NCI-H1092 (cell line): ENCODE measurements at places on chromosomes 5 and 9.

- DNase-seq = no peak
Observed at GRCh38 chr9:124354346-124355038, 60.8 kb downstream of the PSMB7 start.

GRCh38 chr5:141507387-141508091 lies 18.7 kb downstream of the PCDHGC5 start:
- DNase-seq = no peak

- DNase-seq = no peak
Observed at GRCh38 chr5:42506662-42507061, 83.4 kb downstream of the GHR start.

DNA sequence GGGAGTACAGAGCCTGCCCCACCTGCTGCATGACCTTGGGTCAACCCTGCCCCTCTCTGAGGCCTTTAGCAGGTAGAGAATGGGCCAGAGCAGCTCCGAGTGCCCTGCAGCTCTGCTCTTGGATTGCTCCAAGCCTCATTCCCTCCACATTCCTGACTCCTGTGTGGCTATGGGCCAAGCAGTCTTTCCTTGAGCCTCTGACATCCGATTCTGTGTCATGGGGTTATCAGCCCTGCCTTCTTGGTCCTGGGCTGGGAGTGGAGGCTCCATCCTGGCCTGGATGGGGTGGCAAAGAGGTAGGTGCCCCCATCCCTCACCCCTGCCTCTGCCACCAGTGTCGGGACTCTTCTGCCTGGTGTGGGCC lies 13.7 kb downstream of the FPGS start:
- DNase-seq = no peak

- no peak for DNase-seq
Observed at GRCh38 chr9:86672966-86673365, 274.3 kb downstream of the GAS1 start.

DNA sequence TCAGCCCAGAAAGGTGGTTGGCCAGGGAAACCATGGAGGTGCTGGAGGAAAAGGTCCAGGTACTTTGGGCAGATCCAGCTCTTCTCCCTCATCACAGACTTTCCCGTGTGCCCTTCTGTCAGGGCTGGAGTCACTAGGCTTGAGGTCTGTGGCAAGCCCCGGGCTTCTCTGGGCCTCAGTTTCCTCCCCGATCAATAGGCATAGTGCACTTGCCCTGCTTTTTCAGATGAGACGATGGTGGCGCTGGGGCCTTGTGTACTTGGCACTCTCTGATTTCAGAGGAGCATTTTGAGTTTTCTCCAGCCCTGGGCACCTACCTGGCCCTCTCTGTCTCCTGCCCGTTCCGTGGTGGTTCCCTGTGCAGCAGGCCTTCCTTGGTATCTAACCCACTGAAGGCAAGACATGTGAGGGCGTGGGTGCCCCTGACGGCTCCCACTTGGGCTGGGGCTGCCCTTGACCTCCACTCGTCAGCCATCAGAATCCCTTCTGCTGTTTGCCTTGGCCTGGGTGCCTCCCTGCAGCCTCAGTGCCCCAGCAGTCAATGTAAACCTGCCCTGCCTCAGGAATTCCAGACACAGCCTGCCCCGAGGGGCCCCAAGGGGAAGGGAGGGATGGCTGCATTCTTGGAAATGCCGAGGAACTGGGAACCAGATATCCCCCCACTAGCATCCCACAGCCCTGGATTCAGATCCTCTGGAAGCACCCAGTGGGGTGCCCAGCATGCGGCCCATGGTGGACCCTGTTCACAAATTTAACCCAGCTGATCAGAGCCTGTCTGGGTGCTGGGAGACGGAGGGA lies 66.3 kb upstream of the COL5A1 start:
- DNase-seq = no peak

DNA sequence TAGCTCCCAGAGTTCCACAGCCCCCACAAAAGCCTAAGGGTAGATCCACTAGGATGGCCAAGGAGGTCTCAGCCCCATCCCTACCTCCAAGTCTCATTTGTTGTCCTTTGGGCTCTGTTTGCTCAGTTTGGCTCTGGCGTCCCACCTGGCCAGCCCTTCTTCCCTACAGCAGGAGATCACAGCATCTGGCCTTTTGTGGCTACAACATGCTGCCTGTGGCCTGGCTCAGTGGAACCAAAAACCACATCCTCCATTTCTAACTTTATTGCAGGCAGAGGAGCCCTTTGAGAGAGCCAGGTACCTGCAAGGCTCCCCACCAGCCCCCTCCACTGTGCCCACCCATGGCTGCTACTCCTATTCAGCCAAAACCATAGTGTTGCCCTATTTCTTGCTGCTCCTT lies 11.4 kb downstream of the JADE2 start:
- DNase-seq = no peak

DNA sequence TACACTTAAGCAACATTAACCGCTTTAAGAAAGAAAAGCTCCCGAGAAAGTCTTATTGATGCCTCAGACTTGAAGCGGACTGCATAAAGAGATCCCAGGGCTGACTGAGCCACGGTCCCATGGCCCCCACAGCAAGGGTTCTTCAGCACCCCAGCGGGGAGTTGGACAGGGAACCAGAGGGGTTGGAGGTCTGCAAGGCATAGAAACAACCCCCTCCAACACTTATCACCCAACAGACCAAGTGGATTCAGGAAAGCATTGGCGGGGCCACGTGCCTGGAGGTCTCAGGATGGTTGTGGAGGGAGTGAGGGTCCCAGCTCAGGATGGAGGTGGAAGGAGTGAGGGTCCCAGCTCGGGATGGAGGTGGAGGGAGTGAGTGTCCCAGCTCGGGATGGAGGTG lies 143.7 kb upstream of the IRX2 start:
- DNase-seq = no peak

DNA sequence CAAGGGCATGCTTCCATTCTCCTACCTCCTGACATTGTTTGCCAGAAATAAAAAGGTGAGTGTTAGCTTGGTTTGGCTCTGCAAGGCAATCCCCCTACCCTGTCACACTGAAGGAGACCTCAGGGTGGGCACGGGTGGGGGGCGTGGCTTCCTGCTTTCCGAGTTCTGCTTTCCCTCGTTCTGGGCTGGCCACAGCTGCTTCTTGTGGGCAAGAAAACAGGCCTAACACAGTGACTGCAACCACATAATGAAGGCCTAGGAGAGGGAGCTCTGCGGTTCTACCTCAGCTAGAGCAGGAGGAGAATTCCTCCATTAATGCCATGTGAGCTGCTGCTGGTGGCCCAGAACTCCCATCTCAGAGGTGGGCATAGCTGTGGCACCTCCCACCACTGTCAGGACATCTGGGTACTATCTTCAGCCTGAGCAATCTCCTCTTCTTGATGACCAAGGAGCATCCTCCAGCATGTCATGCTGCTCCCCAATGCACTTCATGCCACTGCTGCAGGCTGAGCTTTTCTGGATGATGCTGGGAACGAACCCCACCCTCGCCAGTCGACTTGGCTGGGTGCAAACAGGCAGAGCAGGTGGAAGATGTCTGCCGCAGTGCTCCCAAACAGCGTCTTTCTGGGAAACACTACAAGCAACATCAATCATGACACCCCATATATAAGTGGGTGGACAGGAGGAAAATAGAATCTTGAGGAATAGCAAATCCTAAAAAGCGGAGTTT lies 139.5 kb upstream of the RAPGEF1 start:
- DNase-seq = no peak
